Upper lobe of right lung (tissue), 1 donor: ENCODE measurements at places on chromosomes 5 and 9.

DNA sequence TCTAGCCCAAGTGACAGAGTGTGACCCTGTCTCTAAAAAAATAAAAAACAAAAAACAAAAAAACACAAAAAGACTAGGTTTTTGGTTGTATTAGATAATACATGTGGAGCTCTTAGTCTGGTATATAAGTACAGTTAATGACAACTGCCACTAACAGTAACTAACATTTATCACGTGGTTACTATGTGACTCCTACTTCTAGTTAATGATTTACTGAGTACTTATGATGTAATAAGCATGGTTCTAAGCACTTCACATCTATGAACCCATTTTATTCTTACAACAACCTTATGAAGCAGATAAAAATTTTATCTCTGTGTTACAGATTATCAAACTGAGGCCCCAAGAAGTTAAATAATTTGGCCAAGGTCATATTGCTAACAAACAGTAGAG, 6.1 kb upstream of the TMEFF1 start:
- DNase-seq: no peak

DNA sequence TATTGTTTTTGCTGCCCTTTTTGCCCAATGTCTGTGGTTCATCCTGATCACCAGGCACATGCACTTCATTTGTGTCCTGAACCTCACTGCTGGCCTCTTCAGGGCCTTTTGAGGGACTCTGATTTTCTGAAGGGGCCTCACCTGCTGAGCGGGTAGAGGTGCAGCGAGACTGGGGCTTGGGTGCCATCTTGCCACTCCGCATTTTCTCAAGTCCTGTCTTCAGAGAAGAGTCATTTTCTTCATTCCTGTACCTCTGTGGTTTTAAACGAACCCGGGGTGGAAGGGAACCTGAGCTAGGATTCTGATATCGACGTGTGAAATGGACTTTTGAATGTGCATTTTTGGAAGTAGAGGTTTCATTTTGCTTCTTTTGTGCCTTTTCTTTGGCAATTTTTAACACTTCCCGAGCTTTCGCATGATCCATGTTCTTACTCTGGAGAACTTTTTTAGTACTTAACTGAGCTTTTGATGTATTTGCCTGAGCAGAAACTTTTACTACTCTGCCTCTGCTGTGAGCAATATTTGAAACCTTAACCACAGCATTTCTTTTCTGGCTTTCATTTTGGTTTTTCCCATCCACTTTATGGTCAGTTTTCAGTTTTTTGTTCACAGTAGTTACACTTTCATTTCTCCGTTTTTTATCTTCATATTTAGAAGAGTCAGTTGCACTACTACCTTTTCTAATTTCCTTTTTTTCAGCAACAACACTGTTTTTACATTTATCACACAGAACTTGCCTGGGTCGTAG, 26.1 kb downstream of the PWWP2A start:
- DNase-seq: no peak

DNA sequence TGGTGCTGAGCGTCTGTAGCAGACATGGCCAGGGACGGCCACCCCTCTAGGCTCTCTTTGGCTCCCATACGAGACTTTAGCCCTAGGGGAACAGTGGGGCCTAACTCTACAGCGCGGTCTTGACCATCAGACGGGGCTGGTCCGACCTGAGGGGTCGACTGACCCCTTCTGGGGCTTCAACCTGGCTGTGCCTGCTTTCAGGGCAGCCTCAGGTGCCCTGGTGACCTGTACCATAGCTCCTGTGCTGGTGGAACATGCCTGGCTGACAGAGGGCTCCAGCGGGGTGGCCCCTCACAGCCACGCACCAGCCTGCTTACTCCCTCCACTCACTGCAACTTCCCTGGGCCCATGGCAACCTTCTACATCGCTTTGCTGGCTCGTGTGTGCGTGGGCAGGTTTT, 423.4 kb upstream of the SEMA6A start:
- no peak for DNase-seq

DNA sequence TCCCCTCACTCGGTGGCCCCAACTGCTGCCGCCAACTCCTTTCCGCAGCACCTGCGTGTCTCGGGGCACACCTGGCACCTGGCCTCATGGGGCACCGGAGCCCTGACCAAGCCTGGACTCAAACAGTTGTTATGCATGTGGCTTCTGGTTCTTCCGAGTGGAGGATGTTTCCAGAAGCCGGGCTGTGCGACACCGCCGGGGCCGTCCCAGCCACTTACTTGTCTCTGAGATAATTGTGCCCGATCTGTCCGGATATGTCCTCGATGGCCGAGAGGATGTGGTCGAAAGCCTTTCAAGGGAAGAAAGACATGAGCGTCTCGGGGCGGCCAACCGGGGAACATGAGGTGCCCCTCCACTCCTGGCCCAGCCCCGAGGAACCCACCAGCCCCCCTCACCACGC, 38.4 kb downstream of the EXOC3 start:
- no peak for DNase-seq

DNA sequence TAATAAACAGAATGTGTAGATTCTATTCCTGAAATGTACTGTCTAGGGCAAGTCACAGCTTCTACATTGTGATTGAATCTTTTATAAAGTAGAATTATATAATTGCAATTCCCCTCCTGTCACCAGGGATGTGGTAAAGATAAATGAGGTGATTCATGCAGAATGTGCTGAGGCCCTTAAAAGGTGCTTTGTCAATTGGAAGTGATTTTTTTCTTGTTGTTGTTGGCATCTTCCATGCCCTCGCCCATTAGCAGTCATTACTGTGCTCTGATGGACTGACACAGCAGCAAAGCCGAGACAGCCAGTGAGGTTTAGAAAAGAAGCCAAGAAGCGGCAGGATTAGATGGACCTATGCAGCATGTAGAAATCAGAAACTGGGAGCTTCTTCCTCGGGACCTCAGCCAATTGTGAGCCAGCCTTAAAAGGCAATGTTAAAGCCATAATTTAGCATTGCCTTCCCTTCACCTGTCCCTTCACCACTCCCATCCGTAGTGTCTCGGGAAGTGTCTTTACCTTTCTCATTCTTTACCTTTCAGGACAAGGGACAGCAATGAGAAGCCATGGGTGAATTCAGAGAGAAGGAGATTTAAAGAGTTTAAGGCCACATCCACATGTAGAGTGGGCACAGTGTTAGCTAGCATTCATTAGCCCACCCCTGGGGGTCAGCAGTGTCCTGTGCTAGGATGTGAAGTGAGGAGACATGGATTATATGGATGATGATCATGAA, 257.8 kb downstream of the PLK2 start:
- no peak for DNase-seq

DNA sequence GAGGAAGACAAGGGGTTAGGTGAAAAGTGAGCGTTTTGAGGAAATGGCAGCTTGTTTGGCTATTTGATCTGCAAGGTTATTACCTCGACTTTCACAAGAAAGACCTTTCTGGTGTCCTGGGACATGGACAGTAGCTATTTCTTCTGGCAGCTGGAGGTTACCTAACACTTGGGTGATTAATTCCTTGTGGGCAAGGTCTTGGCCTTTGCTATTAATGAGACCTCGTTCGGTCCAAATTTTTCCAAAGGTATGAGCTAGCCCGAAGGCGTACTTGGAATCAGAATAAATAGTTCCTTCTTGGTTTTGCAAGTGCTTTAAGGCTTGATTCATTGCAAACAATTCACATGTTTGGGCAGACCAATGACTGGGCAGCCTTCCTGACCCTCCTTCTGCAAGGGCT, 4.9 kb downstream of the GTF3C5 start:
- DNase-seq: no peak

DNA sequence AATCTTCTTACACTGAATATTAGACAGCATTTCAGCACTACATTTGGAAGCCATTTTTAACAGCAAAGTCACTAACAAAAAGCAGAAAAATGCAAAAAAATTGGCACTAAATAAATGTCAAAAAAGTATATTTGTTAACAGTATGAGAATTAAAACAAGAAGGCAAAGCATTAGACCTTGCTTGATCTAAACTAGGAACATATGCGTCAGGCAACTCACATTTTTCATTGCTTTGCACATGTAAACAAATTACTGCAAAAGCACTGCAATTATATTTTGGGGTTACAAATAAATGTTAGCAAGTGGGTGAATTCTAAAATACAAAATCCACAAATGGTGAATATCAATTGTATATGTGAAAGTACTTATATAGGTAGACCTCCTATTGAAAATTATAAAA, 49.0 kb upstream of the RAPGEF6 start:
- no peak for DNase-seq

DNA sequence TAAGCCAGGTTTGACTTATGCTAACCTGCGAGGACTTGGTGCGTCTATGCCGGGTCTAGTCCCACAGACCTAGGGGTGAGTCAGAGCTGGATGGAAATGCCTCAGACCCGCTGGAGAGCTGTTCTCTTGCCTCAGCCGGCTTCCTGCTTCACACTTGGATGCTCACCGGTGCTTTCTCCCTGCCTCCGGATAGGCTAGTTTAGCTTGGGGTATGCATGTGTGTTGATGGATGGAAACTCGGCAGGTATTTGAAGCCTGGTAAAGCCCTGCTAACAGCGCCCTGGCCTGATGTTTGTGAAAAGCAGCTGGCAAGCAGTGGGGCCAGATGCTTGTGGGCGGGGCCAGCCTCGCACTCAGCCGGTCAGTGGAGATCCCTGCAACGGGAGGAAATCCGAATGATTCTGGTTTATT, 29.3 kb downstream of the PRRC2B start:
- DNase-seq: no peak

DNA sequence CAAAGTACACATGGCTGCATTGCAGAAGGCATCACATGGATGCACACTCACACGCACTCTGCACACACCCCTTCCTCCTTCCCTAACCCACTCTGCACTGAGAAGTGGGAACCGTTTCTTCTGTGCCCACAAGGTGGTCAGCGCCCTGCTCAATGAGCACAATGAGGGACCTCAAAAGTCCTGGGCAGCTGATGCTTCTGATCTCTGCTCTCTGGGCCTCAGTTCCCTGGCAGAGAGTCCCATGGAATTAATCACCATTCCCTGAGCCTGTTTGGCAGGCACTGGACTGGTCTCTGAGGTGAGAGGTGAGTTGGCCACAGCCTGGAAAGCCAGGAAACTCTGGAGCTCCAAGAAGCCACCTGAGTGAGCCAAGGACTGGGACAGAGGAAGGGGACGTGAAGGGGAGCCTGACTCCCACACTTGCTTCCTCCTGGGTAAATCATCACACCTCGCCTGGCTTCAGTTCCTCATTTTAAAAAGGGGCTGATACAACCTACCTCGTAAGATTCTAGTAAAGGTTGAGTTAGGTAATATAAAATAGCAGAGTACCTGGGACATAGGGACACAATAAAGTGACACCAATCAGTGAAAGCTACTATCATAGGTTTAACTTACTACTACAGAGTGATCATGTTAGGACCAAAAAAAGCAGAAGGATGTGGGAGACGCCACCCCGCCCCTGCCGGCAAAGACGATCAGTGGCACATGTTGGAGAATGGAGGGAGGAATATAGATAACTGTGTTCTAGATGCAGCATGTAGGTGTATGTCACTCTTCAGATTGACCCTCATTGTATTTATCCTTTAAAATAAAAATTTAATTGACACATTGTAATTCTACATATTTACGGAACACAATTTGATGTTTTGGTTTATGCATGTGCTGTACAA, 21.1 kb upstream of the IGFBPL1 start:
- DNase-seq: no peak

- DNase-seq: peak; percentile 81
These were observed 18.7 kb downstream of the LCP2 start for GRCh38 chr5:170278611-170279458.
